ENCODE measurements at places on chromosomes 13 and 19. TPM values are rescaled to one million over a fixed set of nuclear protein-coding genes. Genes with fewer than 3 reads are reported as not detected.

GRCh38 chr19:17719730-17720400 is 585 bp downstream of the MAP1S start:
- peaks cover 42% of the 10 kb centered on the region for H3K4me1 ChIP-seq
- H3K4me3 ChIP-seq = peak overlapping the region; percentile 90
- DNase-seq = peak; percentile 40
- peak overlapping the region; percentile 74 for H3K27ac ChIP-seq
- peaks cover 8% of the 10 kb centered on the region for H3K36me3 ChIP-seq
- H3K27me3 ChIP-seq = peaks cover 8% of the 10 kb centered on the region

GRCh38 chr19:44806291-44806690 is 2.6 kb upstream of the BCAM start:
- no peak for DNase-seq
- no peaks in the 10 kb centered on the region for H3K36me3 ChIP-seq
- no peaks in the 10 kb centered on the region for H3K4me1 ChIP-seq
- no peak overlapping the region for H3K4me3 ChIP-seq

- no peak overlapping the region for H3K4me3 ChIP-seq
- H3K4me1 ChIP-seq = no peaks in the 10 kb centered on the region
- no peak overlapping the region for H3K27ac ChIP-seq
- no peaks in the 10 kb centered on the region for H3K36me3 ChIP-seq
- H3K27me3 ChIP-seq = peaks cover 6% of the 10 kb centered on the region
- no peak for DNase-seq
Observed at GRCh38 chr19:3263866-3264265, 39.4 kb downstream of the CELF5 start.

- no peak for DNase-seq
- H3K36me3 ChIP-seq = no peaks in the 10 kb centered on the region
- H3K27me3 ChIP-seq = peaks cover 22% of the 10 kb centered on the region
- no peak overlapping the region for H3K4me3 ChIP-seq
- H3K27ac ChIP-seq = no peak overlapping the region
- no peaks in the 10 kb centered on the region for H3K4me1 ChIP-seq
Observed at GRCh38 chr19:31264041-31264778, 85.0 kb downstream of the TSHZ3 start.

TTYH1 gene
- 0.32 TPM for total RNA-seq

TPTE2 gene
- total RNA-seq = 0.30 TPM
